ENCODE measurements at places on chromosomes 5 and 9.

GRCh38 chr5:52870448-52870847 is 82.7 kb downstream of the ITGA1 start:
- DNase-seq, result no peak

- no peak for DNase-seq
These were observed 4.0 kb downstream of the LPCAT1 start for GRCh38 chr5:1519631-1520210.

- DNase-seq, result no peak
These were observed 235.6 kb upstream of the RPS23 start for GRCh38 chr5:82513738-82514137.

DNA sequence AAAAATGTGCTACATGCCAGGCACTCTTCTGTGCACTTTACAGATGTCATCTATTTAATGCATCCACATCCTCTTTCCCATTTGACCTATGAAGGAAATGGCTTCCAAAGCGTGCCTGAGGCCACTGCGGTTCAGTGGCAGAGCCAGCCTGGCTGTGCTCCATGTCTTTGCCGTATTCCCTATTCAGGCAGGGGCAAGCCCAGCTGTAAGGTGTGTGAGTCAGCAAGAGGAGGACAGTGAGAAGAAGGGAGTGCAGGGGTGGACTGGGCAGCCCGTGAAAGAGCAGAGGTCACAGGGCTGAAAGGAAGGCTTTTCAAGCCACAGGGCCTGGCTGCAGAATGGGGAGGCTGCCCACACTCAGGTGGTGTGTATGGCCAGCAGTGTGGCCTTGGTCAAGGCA is 91.7 kb downstream of the HRH2 start:
- DNase-seq, result no peak

- no peak for DNase-seq
These were observed 175.4 kb upstream of the ACTBL2 start for GRCh38 chr5:57658018-57658417.

DNA sequence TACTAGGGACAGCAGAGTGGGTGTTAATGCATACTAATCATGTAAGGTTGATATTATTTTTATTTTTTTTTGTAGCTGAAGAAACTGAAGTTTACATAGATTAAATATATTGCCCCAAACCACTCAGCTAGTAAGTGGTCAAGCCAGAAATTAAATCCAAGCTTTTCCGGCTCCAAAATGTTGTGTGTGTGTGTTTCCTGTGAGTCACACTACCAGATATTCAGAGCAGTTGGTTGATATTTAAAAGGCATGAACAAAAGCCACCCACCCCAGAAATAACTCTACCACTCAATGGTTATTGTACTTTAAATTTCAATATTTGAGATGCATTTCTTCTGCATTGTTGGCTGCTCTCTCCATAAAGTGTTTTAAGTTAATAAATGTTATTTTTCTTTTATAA is 29.5 kb downstream of the KCNN2 start:
- no peak for DNase-seq

GRCh38 chr9:4657426-4658159 is 4.5 kb upstream of the PLPP6 start:
- no peak for DNase-seq

- no peak for DNase-seq
These were observed 243.2 kb downstream of the FSTL4 start for GRCh38 chr5:133368916-133369783.

DNA sequence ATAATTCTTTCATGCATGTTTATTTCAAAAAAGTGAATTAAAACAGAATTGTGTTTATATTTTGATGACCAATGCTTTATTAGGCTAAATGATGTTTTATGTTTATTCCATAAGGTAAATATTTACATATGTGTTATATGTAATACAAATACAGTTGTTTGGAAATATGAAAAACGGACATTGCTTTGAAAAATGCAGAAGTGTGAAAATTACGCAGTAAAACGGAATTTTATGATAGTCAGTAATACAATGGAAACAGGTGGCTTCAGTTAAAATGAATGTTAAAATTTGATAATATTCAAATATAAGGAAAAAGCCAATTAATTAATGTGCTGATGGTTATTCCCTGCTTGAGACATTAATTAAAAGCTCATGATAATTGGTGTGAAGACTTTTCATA is 1633.8 kb downstream of the MAT2B start:
- no peak for DNase-seq

DNA sequence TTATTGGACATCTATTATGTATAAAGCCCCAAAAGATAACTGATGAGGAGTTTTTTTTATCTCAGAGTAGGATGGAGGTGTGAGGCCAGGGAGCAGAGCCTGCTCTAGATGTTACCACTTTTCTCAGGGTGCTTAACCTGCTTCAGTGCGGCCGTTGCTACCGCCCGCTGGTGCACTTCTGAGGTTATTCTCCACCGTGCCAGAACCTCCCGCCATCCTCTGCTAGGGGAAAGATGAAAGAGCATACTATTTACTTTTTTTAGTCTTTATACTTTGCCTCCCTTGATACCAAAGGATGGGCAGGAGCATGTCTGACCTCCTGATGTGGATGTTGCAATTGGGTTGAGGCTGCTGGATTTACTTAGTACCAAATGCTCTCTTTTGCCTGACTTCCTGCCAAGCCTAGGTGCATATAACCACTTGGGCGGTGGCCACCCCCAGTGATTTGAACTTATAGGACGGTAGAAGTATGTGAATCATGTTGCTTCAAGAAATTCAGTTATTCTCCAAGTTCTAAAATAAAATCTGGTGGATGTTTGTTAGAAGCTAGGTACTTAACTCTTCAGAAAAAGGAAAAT is 71.1 kb upstream of the HSPB3 start:
- no peak for DNase-seq

DNA sequence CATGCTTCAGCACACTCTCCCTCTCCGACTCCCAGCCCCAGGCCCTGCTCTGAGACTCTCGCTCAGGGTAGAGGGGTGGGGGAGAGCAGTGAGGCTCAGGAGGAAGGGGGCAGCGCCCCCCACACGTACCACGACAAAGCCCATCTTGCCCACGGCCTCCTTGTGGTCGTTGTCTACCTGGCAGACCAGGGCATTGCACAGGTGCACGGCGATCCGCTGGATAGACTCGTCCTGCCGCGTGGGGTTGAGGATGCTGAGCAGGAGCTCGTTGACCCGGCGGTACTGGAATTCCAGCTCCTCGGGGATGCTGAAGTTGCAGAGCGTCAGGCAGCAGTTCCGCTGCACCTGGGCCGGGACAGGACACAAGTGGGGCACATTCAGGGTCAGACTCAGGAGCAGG is 18.5 kb upstream of the ZDHHC12 start:
- no peak for DNase-seq

DNA sequence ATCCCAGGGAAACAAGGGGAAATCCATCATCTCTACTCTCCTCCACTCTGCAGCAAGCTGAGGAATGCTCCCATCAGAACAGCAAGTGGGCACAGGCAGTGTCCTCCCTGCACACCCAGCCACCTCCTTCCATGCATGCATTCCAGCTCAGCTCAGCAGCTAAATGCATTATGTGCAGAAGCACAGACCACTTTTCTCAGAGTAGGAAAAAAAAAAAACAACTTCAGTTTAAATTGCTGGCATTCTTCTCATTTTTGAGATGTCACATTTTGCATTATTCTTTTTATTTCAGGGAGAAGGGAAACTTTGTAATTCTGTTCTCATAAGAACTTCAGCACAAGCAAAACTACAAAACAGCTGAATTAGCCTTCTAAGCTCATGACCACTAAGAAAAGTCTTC is 312.2 kb downstream of the SEMA5A start:
- no peak for DNase-seq

DNA sequence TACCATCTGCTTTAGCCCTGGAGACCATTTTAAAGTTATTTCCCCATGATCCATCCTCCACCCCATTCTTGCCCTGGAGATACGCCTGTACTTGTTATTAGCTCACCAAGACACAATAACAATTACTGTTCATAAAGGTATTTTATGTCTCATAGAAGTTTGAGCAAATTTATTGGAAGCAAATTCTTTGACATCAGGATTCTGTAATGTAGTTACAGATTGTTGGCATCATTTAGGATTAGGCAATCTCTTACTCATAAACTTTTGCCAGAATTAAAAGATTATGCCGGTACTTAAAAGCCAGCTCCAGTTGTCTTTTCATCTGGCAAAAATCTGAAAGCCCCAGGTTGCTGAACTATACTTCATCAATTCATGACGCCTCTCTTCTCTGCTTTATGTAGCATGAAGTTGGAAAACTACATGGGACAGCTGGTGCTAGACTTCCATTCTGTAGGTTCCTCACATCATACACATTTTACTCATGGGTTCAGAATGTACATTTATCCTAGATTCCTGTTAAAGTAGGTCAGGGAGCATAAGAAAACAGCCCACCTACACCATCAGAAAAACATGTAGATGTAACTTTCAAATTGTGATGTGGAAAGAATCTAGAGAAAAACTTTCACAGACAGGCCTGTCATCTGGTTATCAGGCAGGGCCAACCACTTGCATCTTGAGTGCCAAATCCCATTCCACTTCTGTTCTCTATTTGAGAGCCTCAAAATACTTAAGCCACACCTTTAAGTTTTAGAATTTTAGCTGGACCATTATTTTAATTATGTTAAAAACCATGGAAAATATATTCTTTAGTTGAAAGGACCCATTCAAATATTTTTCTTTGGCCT is 14.0 kb downstream of the ATP10B start:
- DNase-seq, result no peak

GRCh38 chr5:102797322-102797884 is 42.3 kb downstream of the PAM start:
- DNase-seq, result no peak

DNA sequence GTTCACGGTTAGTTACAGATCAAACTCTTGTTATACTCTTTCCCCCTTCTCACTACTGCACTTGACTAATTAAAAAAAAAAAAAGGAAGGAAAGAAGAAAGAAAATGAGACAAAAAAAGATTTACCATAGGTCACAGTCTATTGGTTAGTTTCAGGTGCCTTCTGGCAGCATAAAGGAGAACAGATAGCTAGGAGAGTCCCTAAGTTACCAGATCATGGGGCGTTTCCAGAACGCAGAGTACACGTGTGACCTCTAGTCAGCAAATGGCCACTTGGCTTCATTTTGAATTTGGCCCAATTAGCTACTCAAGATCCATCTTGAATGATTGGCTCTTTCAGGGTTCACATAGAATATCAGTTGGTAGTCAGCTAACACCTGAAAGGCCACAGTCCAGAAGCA is 20.3 kb upstream of the TMEM171 start:
- no peak for DNase-seq

DNA sequence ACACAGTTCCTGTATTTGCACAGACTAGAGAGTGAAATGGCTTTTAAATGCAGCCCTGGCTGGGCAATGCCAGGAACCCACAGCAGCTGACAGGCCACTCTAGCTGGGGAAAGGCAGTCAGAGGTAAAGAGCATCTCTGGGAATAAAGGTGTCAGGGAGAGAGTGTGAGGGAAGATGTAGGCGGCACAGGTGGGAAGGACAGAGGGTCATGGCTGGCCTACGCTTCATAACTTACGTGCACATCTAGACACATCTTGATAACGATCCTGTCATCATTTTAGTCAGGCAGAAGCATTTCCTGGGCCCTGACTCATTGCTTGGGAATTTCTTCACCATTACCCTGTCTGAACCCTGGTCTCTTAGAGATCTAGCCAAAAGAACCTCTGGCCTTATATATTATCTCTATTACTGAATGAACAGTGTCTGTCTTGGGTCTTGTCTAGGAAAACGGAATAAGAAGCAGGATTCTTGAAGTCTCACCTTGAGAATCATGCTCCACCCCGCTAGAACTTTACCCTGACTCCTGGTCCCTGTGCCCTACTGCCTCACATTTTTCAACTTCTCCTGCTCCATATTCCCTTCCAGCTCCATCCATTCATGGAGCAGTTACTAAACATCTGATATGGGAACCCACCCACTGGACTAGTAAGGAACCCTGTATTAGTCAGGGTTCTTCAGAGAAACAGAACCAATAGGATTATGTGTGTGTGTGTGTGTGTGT is 106.4 kb upstream of the ELL2 start:
- DNase-seq, result no peak

DNA sequence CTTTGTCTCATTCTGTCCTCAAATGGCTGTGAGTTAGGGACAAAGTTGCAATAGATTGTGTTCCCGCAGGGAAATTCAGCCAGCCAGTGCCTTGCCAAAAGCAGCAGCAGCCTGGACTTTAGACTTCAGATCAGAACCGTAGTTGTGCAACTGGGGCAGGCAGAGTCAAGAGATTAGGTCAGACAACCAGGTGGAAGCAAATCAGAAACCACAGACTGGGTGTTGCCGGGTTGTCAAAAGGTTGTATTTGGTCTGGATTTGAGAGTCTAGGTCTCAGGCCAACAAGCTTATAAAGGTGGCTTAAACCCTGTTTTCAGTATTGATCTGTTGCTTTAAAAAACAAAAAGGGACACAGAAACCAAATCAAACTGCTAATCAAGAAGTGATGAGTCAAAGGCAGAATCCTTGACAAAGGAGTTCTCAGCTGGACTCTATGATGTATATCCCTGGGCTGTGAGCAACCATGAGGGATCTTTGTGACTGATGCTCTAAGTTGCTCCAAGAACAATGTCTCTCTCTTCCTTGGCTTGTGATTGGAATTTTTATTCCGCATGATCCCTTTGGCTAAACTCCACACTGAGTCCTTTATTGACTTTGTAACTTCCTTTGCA is 20.9 kb downstream of the RFK start:
- DNase-seq, result no peak

DNA sequence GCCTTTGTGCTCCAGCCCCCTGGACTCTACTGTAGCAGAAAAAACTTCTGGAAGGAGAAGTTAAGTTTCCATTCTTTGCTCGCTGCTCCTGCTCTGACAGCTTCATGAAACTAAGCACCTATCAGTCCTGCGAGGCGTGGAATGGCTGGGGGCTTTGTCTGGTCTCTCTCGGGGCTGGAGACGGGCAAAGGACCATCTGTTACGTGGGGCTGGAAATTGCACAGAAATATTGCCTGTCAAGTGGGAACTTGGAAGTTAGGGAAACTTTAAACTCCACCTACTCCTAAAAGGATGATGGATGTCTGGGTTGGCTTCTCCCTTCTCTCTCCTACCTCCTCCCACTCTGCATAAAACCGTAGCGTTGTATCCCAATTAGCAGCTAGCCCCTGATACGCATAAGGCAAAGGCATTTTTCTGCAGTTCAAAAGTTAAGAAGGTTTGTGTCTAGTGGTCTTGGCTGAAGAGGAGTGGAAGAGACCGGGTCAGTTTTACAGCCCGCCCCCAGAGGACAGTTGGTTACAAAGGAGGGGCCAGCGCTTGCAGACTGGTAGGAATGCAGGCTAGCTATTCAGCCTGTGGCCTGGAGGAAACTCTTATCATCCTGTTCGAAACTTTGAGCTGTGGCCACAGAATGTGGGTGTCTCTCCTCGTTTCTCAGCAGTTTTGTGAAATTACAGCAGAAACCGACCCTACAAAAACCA is 1.3 kb downstream of the FBXL7 start:
- no peak for DNase-seq

- DNase-seq, result no peak
These were observed 614.7 kb downstream of the PRELID2 start for GRCh38 chr5:145220481-145220880.

DNA sequence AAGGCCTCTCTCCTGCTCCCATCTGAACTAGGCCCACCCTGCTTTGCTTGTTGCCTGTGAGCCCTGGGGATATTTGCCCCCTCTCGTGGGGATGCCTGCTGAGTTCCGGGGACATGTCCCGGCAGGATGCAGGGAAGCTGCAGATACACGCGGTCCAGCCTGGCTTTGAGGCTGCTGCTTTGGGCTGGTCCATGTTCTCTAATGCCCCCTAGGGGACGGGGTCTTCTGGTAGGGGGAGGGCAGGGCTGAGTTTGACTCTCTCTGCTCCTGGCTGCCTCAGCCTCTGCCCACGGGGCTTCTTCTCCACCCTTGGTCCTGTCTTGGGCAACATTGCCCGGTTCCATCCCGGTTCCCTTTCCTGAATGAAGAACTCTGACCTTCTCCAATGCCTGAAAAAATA is 84.9 kb upstream of the ASS1 start:
- DNase-seq, result no peak

All from SIG-M5 (cell line).